Activated CD8-positive, alpha-beta memory T cell treated with anti-CD3 and anti-CD28 coated beads, Interleukin-2, amount 10 ng/mL, durations not matched to agents 7 days and 5 days (primary cell): ENCODE measurements at places on chromosomes 5 and 9.

DNA sequence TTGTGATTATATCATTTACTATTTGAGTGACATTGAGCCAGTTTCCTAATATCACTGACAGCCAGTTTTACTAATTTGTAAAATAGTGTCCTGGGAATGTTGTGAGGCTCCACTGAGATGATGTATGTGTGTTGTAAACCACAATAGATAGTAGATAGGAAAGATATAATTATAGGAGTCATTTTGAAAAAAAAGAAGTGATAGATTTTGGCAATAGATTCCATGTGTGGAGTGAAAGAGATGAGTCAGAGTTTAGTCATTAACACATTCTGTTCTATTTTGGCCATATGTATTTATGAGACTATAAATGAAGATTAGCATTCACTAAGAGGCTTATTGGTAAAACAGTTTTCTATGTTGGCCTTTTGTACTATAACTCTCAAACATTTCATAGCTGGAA lies 388.2 kb downstream of the FAM170A start:
- H3K36me3 ChIP-seq: no peaks in the 10 kb centered on the region
- H3K27ac ChIP-seq: no peak overlapping the region
- H3K4me3 ChIP-seq: no peak overlapping the region
- H3K27me3 ChIP-seq: no peaks in the 10 kb centered on the region

GRCh38 chr5:39121315-39121714 lies 47.1 kb upstream of the RICTOR start:
- no peak overlapping the region for H3K27ac ChIP-seq
- peaks cover 11% of the 10 kb centered on the region for H3K4me1 ChIP-seq
- H3K4me3 ChIP-seq: no peak overlapping the region
- H3K36me3 ChIP-seq: peaks cover 66% of the 10 kb centered on the region

DNA sequence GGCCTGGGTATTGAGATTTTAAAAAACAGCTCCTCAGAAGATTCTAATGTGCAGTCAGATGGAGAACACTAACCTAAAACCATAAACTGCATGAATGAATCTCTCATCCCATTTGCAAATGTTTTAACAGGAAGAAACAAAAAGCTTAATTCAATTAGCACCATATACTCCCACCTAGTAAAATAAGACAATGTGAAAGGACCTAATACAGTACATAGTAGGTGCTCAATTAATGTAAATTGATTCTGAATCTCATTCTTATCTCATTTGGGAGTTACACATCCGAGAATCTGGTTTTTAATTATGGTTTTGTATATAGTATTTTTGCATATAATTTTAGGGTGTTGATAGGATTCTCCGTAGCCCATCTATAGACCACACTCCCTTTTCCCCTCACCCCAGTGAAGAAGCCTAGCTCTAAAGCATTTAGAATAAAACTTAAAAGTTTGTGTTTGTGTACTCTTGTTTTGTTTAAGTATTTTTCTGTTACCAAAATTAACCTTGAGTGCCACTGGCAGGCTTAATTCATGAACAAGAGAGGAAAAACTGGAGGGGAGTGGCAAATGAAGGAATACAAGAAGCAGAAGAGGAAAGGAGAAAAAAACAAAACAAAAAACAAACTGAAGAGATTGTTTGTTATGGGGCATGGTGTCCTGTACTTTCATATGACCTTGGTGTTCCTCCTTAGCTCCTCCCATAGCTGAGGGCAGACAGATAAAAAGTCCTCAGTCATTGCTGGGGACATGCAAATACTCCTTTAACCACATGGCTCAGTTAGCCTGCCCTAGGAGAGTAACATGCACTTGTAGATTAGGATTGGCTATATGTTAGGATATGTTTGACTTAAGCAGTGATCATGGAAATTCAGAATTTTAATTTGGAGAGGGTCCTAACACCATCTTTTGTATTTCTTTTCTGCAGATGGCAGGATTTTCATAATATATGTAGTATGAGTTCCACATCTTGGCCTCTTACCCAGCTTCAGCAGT lies 1.2 kb downstream of the RNF14 start:
- peaks cover 32% of the 10 kb centered on the region for H3K4me1 ChIP-seq
- H3K27me3 ChIP-seq: no peaks in the 10 kb centered on the region
- H3K27ac ChIP-seq: peak overlapping the region; percentile 92
- H3K36me3 ChIP-seq: peaks cover 22% of the 10 kb centered on the region
- peak; percentile 49 for DNase-seq

GRCh38 chr9:128275198-128276007 lies at the start of gene GOLGA2:
TSS of gene GOLGA2 (minus strand) at chr9:128276007. CDS start at chr9:128275976, 31 bp downstream.
- peaks cover 49% of the 10 kb centered on the region for H3K4me1 ChIP-seq
- DNase-seq: peak; percentile 50
- peak within 1 kb of the TSS; percentile 94 for H3K4me3 ChIP-seq
- no peaks in the 10 kb centered on the region for H3K27me3 ChIP-seq

- H3K27ac ChIP-seq: no peak overlapping the region
- H3K27me3 ChIP-seq: no peaks in the 10 kb centered on the region
- no peaks in the 10 kb centered on the region for H3K36me3 ChIP-seq
- no peak overlapping the region for H3K4me3 ChIP-seq
- DNase-seq: no peak
Observed at GRCh38 chr9:16595227-16595626, 275.2 kb downstream of the BNC2 start.
